T-helper 9 cell (primary cell): ENCODE measurements at places on chromosomes 7 and 10.
A peak's percentile ranks its signal among the peaks of the same experiment; 100 is the strongest.

GRCh38 chr7:95190515-95190914 lies 133.8 kb downstream of the PON1 start:
- no peak for DNase-seq

GRCh38 chr7:128076796-128077271 lies 45.6 kb upstream of the LRRC4 start:
- DNase-seq: no peak

GRCh38 chr7:117069379-117069778 lies 116.1 kb downstream of the ST7 start:
- DNase-seq: no peak

DNA sequence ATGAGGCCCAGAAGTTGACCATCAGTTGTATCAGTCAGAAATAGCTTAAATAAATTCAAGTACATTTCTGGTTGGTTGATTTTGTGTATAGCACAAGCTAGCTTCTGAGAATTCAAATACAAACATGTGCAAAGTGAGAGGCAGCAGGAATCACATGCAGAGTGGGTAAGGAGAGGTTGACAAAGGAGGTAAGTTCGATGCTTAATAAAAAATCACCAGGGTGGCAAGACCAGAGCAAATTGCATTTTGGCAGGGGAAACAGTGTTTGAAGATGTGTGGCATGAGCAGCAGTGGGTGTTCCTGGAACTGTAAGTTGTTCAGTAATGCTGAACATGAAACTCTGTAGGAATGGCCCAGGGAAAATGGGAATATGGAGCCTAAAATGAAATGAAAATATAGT lies 52.6 kb downstream of the GNAI1 start:
- no peak for DNase-seq

- DNase-seq: no peak
These were observed 36.1 kb upstream of the ZNF138 start for GRCh38 chr7:64758151-64758550.

DNA sequence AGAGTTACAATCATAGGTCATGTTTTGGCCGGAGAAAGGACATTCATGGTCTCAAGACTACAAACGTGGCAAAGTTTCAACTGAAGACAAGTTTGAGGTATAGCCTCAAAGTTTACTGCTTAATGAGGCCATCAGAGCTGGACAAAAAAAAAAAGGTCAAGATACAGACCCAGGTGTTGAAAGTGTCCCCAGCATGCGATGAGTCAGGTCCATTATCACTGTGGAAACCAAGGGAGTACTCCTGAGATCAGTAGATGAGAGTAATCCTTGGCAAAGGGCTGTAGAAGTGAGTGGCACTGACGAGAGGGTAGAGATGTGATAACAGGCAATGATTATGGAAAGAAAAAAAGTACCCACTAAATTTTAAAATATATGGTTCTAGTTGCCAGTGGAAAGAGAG lies 80.1 kb upstream of the LRRN3 start:
- no peak for DNase-seq

DNA sequence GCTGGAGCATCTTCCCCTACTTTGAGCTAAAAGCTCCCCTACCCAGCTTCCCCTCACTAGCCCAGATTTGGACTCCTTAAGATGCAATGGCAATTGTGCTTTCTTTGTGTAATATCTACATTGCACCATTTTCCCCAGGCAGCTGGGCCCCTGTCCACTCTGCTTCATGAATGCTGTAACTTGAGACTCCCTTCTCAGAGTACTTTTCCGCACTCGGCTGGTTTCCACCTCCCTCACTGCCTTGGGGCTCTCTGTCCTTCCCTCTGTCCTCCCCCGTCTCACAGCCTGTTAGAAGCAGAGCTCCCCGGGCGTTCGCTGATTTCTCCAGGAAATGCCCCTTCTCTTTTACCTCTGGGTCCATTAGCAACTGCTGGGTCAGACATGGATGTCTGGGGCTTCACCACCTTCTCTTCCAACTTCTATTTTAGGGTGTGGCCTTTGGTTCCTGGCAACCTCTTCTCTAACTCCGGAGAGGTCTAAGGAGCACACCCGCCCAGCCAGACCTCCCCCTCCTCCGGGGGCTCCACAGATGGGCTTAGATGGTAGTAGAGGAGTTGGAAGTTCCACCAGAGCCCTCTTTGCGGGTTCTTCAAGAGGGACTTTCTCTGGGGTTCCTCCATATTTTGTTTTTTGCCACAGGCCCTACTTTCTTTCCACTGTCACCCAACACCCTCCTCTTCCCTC lies 2.9 kb upstream of the TMEM72 start:
- no peak for DNase-seq

GRCh38 chr10:127735156-127735555 lies 1.8 kb upstream of the FOXI2 start:
- DNase-seq: no peak

GRCh38 chr10:114638821-114639625 lies 19.1 kb downstream of the ABLIM1 start:
- no peak for DNase-seq

GRCh38 chr10:46522295-46523118 lies 34.0 kb downstream of the GPRIN2 start:
- DNase-seq: no peak

GRCh38 chr10:4770801-4771553 lies 55.0 kb upstream of the AKR1E2 start:
- no peak for DNase-seq

DNA sequence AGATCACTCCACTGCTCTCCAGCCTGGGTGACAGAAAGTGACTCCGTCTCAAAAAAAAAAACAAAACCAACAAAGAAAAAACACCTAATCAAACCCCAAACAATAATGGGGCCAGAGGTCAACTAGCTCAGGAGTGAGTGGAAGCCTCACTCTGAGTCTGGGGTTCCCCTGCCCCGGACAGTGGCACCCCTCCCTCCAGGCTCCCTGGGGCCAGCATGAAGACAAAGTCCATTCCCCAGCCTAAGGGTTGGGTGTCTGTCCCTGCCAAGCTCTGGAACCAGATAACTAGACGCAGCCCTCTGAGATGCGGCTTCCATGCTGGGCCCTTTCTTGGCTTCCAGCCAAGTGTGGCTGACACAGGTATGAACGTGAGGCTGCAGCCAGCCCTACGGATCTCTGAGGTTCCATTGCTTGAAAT lies 1.7 kb upstream of the FUOM start:
- no peak for DNase-seq

DNA sequence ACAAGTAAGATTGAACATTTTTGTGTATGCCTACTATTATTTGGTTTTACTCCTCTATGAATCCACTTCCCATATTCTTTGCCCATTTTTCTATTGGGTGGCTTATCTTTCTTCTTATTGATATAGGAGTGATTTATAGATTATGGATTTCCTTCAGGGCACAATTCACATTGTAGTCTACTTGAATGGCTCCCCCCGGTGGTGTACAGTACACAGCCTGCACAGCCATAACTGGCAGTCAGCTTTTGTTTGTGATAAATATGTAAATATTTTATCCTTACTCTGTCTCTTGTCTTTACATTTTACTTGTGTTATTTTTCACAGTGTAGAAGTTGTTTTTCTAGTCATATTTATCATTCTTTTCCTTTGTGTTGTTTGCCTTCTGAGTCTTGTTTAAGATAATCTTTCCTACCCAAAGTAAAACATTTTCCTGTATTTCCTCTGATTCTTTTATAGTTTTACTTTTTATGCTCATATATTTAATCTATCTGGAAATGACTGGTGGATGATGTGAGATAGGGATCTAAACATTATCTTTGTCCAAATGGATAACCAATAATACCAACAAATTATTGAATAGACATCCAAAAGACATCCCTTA lies 23.9 kb upstream of the CALD1 start:
- DNase-seq: peak; percentile 8

- no peak for DNase-seq
These were observed 166.3 kb upstream of the ADCY1 start for GRCh38 chr7:45407730-45408408.

DNA sequence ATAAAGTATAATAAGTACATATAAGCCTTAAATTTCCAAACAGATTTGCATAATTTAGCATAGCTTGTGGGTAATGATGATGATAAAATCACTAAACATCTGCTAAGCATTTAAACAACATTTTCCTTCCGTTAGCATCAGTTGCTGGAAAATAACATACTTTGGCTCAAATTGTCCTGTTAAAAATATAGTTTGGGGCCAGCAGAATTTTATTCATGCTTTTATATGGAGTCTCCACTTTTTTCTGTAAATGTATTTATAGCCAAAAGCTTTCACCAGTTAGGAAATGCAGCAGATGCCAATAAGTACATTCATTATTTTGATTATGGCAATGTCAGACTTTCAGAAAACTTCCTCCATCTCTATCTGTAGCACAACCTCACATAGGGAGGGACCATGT lies 107.2 kb downstream of the CNTNAP2 start:
- no peak for DNase-seq

DNA sequence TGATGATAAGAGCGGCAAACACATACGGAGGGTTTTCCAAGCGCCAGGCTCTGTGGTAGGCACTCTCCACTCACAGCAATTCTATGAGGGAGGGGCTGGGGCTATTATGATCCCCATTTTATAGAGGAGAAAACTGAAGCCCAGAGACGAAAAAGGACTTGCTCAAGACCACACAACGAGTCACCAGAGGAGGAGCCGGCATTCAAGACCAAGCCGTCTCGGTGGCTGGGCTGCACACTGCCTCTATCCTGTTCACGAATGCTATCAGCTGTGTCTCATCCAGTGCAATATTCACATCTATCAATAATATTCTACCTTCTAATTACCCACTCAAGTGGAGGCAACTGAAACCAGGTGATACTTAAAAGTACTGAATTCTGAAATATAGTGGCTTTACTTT lies 67.8 kb upstream of the NMT2 start:
- DNase-seq: no peak

GRCh38 chr7:158000160-158000559 lies 587.5 kb downstream of the PTPRN2 start:
- DNase-seq: no peak

GRCh38 chr7:133931053-133931452 lies 196.1 kb upstream of the LRGUK start:
- no peak for DNase-seq

- no peak for DNase-seq
These were observed 65.2 kb downstream of the PTPRE start for GRCh38 chr10:127971963-127972615.
